ENCODE measurements at places on chromosomes 12 and 14. TPM values are rescaled to one million over a fixed set of nuclear protein-coding genes. Genes with fewer than 3 reads are reported as not detected.

Gene ANKRD33
- 0.62 TPM for total RNA-seq

Gene ATF7IP
- total RNA-seq, result 102 TPM

DNA sequence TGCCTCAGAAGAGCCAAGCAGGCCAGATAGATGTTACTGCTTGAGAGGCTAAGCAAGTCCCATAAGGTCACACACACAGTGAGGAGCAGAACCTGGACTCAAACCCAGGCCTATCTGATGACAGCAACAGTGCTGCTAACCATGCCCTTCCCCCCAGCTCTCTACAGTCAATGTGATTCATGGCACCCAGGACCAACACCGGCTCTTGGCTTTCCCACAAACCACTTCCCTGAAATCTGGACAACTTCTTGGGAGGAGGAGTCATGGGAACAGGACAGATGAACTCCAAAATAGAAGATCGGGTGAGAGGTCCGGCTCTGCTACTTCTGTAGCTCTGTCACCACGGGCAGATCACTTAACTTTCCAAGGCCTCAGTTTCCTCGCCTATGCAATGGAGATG is 716 bp upstream of the PTGDR start:
- no peak overlapping the region for H3K27ac ChIP-seq
- H3K4me1 ChIP-seq, result peaks cover 8% of the 10 kb centered on the region
- no peak for DNase-seq
- peaks cover 86% of the 10 kb centered on the region for H3K27me3 ChIP-seq

Gene PRIMA1
- 0.90 TPM for total RNA-seq

Gene PAX9
- total RNA-seq, result 6.3 TPM

DNA sequence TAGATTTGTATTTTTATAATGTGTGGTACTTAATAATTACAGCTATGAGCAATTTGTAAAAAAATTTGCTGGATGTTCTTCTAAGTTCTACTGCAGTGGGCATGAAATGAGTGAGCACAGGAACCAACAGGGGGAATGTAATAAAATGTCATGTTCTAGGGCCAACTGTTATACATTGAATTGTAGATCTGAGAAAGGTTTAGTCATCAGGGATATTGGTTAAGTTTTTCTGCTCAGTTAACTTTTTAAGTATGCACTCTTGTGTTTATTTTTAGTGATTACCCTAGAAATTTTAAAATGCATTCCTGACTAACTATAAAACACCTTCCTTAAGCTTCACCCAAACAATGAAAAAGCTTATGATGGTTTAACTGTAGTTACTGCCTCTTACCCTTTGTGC is 101.8 kb downstream of the CAND1 start:
- peaks cover 7% of the 10 kb centered on the region for H3K4me1 ChIP-seq
- no peaks in the 10 kb centered on the region for H3K36me3 ChIP-seq
- H3K4me3 ChIP-seq, result no peak overlapping the region

DNA sequence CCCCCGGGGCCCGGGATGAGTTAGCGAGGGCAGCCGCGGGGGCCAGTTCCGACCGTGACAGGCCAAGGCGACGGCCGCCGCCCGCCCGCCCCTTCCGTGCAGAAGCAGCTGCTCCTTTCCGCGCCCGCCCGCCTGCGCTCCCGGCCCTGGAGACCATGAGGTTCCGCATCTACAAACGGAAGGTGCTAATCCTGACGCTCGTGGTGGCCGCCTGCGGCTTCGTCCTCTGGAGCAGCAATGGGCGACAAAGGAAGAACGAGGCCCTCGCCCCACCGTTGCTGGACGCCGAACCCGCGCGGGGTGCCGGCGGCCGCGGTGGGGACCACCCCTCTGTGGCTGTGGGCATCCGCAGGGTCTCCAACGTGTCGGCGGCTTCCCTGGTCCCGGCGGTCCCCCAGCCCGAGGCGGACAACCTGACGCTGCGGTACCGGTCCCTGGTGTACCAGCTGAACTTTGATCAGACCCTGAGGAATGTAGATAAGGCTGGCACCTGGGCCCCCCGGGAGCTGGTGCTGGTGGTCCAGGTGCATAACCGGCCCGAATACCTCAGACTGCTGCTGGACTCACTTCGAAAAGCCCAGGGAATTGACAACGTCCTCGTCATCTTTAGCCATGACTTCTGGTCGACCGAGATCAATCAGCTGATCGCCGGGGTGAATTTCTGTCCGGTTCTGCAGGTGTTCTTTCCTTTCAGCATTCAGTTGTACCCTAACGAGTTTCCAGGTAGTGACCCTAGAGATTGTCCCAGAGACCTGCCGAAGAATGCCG is 699 bp downstream of the MGAT2 start:
- peak overlapping the region; percentile 100 for H3K27ac ChIP-seq
- peak overlapping the region; percentile 99 for H3K4me3 ChIP-seq
- peaks cover 31% of the 10 kb centered on the region for H3K4me1 ChIP-seq
- peaks cover 19% of the 10 kb centered on the region for H3K36me3 ChIP-seq
- peak; percentile 74 for DNase-seq
- H3K27me3 ChIP-seq, result no peaks in the 10 kb centered on the region

Gene GCN1
- 114 TPM for total RNA-seq

DNA sequence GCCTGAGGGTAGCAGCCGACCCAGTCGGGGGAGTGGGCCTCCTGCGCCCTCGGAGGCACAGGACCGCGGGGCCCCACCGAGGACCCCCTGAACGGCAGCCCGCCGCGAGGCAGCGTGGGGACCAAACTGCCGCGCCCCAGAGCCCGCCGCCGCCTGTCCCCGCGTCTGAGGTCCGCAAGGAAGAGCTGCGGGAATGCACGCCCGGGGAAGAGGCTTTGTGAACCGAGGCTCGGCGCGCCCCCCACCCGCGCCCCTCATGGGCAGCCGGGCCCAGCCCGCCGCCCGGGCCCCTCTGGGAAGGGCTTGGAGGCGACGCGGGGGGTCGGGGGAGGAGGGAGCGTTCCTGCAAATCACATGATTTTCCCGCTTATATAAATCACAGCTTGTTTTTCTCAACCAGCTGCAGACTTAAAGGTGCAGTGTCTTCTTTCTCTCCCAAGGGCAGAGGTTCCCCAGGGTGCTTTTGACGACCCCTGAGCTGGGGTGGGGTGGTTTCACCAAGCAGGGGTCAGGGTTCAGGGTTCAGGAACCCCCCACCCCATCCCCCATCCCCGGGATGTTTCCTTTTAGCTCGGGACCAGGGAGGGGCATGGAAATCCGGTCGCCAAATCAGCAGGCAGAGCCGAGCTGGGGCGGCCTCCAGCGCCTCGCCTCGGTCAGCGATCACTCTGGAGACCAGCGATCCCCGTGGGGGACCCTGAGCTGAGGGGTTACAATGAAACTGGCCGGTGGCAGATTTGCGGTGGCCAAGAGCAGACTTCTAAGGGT is 44.7 kb upstream of the ATP23 start:
- peak overlapping the region; percentile 92 for H3K4me3 ChIP-seq
- H3K27me3 ChIP-seq, result peaks cover 7% of the 10 kb centered on the region
- H3K36me3 ChIP-seq, result peaks cover 4% of the 10 kb centered on the region
- H3K4me1 ChIP-seq, result peaks cover 62% of the 10 kb centered on the region
- DNase-seq, result peak; percentile 73

Measured in type B pancreatic cell (in vitro differentiated cells).